ENCODE measurements at places on chromosomes 3 and 15. TPM values are rescaled to one million over a fixed set of nuclear protein-coding genes. Genes with fewer than 3 reads are reported as not detected.
A peak's percentile ranks its signal among the peaks of the same experiment; 100 is the strongest.

DNA sequence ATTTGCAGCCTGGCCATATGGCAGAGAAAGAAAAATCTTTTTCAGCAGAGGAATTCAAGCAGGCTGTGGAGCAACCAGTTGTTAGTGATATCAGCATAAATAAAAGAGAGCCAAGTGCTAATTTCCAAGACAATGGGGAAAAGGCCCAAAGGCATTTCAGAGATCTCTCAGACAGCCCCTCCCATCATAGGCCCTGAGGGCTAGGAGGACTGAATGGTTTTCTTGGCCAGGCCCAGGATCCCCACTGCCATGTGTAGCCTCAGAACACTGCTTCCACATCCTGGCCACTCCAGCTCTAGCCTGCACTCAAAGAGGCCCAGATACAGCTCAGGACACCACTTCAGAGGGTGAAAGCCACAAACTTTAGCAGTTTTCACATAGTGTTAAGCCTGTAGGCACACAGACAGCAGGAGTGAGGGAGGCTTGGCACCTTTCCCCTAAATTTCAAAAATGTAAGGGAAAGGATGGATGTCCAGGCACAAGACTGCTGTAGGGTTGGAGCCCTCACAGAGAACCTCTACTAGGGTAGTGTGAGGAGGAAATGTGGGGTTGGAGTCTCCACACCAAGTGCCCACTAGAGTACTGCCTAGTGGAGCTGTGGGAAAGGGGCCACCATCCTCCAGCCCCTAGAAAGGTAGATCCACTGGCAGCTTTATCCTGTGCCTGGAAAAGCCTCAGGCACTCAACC, 191.4 kb downstream of the TBL1XR1 start:
- no peak for DNase-seq

DNA sequence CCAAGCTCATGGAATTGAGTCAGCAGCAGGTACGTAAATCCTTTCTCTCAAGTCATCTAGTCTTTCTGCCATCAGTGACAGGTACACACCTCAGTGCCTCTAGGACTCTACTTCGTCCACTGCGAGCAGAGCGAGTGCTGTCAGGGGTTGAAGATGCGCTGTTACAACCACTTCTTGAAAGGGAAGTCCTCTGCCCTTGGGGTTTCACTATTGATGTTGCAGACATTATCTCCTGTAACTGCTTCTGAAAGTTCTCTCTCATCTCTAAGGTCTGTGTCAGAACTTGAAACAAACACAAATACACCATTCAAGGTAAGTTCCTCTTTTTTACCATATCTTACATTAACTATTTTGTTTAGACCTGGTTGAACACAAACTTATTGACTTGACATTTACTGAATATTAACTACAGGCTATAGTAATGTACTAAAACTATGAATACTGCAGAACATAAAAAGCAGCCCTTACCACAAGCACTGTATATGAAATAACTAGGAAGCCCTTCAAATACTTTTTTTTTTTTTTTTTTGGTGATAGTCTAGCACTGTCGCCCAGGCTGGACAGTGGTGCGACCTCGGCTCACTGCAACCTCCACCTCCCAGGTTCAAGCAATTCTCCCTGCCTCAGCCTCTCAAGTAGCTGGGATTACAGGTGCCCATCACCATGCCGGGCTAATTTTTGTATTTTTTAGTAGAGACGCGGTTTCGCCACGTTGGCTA, 41.5 kb downstream of the TOPBP1 start:
- no peak for DNase-seq

DNA sequence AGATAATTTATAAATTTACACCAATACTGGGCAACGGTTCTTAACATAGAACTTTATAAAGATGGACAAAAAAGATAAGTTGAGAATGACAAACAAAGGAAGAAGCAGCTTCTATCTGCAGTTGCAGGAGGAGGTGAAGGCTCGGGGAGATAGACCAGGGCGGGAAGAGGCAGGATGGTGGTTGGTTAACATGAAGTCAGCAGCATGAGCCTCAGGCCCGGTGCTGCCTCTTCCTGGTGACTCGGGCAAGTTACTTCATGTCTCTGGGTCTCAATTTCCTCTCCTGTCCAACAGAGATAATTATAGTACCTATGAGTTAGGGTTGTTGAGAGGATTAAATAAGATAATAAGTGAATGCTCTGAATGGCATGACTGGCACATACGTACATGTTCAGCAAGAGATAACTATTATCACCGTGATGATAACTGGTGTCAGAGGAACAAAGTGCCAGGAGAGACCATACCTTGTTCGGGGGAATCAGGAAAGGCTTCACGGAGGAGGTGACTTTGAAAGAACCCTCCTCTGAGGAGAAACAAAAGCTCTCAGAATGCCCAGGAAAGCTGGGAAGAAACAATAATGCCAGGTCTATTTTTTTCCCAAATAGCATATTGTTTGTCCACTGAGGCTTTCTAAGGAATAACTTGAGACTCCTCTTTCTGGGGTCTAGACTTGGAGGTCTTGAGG, 4.4 kb downstream of the PAK6 start:
- no peak for DNase-seq

- no peak for DNase-seq
Observed at GRCh38 chr3:186102687-186103086, 6.2 kb downstream of the ETV5 start.

DNA sequence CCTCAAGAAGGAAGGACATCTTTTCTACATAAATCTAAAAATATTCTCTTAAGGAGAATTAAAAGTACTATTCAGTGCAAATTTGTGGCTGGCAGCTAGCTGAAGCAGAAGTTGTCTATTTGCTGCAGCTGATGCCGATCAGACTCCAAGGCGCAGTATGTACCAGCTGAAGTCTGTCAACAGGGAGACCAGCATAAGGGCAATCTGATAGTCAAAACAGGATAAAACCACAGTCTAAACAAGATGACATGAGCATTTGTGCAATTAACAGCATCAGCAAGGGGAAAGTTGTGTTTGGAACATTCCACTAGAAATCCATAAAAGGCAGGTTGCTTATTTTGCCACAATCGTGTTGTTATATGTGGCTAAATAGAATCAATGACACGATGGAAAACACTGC, 198.2 kb upstream of the ROBO2 start:
- no peak for DNase-seq

DNA sequence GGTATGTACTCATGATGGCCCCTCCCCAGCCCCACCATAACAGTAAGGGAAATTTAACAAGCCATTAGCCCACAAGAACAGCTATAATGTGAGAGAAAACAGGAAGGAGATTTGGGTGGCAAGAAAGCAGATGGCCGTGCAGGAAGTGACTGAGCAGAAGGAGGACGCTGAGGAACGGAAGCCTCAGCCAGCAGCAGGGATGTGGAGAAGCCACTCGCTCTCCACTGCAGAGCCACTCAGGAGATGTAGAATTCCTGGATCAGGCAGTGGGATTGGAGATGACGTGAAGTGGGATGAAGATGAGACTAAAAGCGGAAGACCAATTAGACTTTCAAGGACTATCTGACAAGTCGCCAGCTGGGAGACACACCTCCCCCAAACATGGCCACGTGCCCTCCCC, 31.2 kb downstream of the PRR23E start:
- no peak for DNase-seq

DNA sequence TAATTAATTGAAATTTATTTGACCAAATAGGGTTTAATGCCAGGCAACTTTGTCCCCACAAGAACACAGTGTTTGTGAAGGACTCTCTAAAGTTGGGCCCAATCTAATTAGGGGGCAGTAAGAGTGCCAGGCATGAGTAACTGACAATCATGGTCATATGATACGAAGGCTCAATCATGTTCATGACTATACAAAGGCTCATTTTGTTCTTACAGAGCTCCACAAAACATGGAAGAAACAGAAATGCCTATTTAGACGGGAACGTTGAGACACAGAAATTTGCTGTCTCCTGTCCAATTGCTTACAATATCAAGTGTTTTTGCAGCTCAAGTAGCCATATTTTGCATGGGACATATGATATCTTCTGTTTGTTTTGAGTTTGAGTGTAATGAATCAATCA, 391.1 kb downstream of the SI start:
- no peak for DNase-seq

DNA sequence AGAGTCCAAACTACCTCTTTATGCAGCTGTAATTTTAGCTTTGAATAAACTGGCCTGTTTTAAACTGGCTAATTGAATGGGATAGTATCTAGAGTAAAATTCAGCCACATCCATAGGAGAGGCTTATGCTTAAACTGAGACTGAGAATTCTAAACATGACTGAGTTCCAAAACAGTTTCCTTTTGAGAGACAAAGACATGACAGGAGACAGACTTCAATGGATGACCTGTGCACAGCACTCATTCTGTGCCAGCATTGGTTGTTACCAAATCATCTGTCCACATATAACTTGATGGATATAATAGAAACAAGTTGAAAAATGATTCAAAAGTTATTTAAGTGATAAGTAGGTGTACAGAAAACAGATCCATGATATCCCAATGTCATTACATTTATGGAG, 20.9 kb downstream of the IL12A start:
- no peak for DNase-seq

- DNase-seq = no peak
Observed at GRCh38 chr15:67385971-67386370, 131.4 kb downstream of the IQCH start.

GRCh38 chr3:175227126-175227525, 368.0 kb downstream of the NAALADL2 start:
- DNase-seq = no peak

DNA sequence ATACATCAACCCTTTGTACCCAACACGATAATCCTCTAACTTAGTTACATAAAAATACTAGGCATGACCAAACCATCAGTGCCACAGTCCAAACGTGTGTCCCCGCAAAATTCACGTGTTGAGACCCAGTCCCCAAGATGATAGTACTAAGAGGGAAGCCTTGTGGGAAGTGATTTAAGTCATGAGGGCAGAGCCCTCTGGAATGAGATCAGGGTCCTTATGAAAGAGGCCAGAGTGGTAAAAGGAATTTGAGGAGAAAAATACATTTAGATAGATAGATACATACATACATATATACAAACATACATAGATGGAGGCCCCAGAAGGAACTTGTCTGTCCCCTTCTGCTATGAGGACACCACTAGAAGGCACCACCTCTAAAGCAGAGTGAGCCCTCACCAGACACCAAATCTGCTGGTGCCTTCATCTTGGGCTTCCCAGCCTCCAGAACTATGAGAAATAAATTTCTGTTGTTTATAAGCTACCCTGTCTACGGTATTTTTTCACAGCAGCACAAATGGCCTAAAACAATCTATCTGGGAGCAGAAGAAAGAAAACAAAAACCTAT, 8.0 kb downstream of the TBC1D2B start:
- DNase-seq = no peak

GRCh38 chr3:50321336-50322114, 1.0 kb downstream of the HYAL2 start:
- DNase-seq = peak; percentile 88

DNA sequence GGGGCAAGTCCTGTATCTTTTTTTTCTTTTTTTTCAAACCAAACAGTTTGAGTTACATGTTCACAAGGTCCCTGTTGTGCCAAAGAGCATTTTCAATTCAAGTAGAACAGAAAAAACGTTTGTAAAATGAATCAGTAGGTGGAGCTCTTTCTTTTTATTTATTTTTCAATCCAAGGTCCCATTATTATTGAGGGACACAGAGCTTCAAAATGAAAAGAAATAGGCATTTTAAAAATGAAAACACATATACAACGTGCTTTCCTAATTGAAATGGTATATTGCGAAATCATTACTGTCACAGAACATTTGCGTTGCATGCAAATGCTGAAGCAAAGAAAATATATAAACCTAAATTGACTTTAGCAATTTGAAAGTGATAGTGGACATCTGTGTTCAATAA, 711.0 kb downstream of the MECOM start:
- DNase-seq = peak; percentile 11

The TTLL13 gene
- under 0.01 TPM for total RNA-seq

The EIF3J gene
- total RNA-seq = 52.2 TPM

The GOLGA8N gene
- 2.6 TPM for total RNA-seq

The DTX3L gene
- total RNA-seq = 25.1 TPM

The PLCB2 gene
- total RNA-seq = 0.64 TPM
